ENCODE measurements at places on chromosomes 2 and 18. TPM values are rescaled to one million over a fixed set of nuclear protein-coding genes. Genes with fewer than 3 reads are reported as not detected.

Gene MITD1
- 30.3 TPM for total RNA-seq

Gene CCNT2
- 39.1 TPM for total RNA-seq

Gene RIOK3
- total RNA-seq, result 160 TPM

Gene GPR148
- not detected for total RNA-seq

Gene DGUOK
- total RNA-seq, result 44.6 TPM

Gene WNT6
- 0.37 TPM for total RNA-seq

Gene ALPI
- not detected for total RNA-seq

Gene RETSAT
- 37.4 TPM for total RNA-seq

Gene FARSB
- total RNA-seq, result 34.3 TPM

Gene NEU2
- total RNA-seq, result not detected

Gene UGT1A4
- not detected for total RNA-seq

Gene TNFRSF11A
- not detected for total RNA-seq

Gene C2orf78
- not detected for total RNA-seq

Gene IKZF2
- total RNA-seq, result 4.9 TPM

Gene ZNF385B
- 1.2 TPM for total RNA-seq

Gene PDE11A
- 1.2 TPM for total RNA-seq

Gene DNAH6
- not detected for total RNA-seq

Gene RTP5
- 0.08 TPM for total RNA-seq

Gene ACADL
- 0.13 TPM for total RNA-seq

Gene KIF5C
- 0.16 TPM for total RNA-seq

Gene EGR4
- total RNA-seq, result not detected

Gene GREB1L
- total RNA-seq, result 8.8 TPM

Gene EDAR
- not detected for total RNA-seq

Gene TPO
- not detected for total RNA-seq

Gene SANBR
- 9.4 TPM for total RNA-seq

Gene DPP10
- total RNA-seq, result not detected

Data from myocyte (in vitro differentiated cells).